ENCODE measurements at places on chromosomes 1 and 21. TPM values are rescaled to one million over a fixed set of nuclear protein-coding genes. Genes with fewer than 3 reads are reported as not detected.
A peak's percentile ranks its signal among the peaks of the same experiment; 100 is the strongest.

GRCh38 chr21:42080788-42081083, 9.6 kb downstream of the UMODL1 start:
- peaks cover 4% of the 10 kb centered on the region for H3K27me3 ChIP-seq
- no peaks in the 10 kb centered on the region for H3K4me1 ChIP-seq
- H3K4me3 ChIP-seq = no peak overlapping the region
- H3K27ac ChIP-seq = no peak overlapping the region
- no peaks in the 10 kb centered on the region for H3K36me3 ChIP-seq
- peak; percentile 78 for DNase-seq

- H3K4me3 ChIP-seq = no peak overlapping the region
- H3K27ac ChIP-seq = no peak overlapping the region
- no peaks in the 10 kb centered on the region for H3K36me3 ChIP-seq
- no peak for DNase-seq
- no peaks in the 10 kb centered on the region for H3K27me3 ChIP-seq
These were observed 21.0 kb downstream of the KCNAB2 start for GRCh38 chr1:6066680-6067079.

DNA sequence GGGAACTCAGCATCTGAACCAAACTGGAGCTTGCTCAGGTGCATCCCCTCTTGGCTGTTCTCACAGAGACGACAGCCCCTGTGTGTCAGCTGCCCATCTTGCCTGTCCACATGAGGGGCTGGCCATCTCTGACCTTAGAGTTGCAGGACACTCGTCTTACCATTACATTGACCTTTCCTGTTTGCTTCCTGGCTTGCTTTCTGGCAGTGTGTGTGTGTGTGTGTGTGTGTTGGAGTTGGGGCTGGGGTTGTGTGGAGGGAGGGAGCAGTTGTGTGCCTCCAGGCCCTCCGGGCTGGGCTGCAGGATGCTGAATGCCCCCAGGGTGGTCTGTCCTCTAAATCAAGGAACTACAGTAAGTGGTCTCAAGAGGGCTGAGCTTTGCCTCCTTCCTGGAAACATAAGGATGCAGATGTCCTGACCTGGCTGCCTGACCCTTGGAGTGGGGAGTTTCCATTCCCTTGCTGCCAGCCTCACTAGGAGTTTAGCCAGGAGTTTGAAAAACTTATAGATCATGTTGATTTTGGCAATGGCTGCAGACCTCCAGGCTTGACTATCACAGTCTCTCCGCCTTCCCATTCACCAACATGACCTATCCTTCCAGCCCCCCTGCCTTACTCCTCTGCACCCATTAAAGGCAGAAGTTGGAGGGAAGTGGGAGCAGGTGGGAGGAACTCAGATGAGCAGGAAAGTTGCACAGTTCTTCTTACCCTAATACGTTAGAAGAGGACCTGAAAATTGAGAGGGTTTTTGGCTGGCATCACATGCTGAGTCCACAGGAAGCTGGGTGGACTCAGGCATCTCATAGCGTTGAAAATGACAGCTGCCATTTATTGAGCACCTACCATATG, 19.0 kb downstream of the RASSF5 start:
- H3K4me1 ChIP-seq = no peaks in the 10 kb centered on the region
- peak; percentile 16 for DNase-seq
- no peaks in the 10 kb centered on the region for H3K36me3 ChIP-seq
- no peak overlapping the region for H3K27ac ChIP-seq

GRCh38 chr1:63635681-63636080, 42.5 kb downstream of the PGM1 start:
- H3K27me3 ChIP-seq = no peaks in the 10 kb centered on the region
- H3K4me1 ChIP-seq = no peaks in the 10 kb centered on the region
- no peak overlapping the region for H3K4me3 ChIP-seq
- no peak overlapping the region for H3K27ac ChIP-seq

KRTAP21-3 gene
- total RNA-seq = not detected

SYCP1 gene
- not detected for total RNA-seq

- H3K27me3 ChIP-seq = no peaks in the 10 kb centered on the region
- DNase-seq = peak; percentile 91
- peaks cover 4% of the 10 kb centered on the region for H3K4me1 ChIP-seq
These were observed 6.0 kb downstream of the FCRLB start for GRCh38 chr1:161727256-161727924.

GRCh38 chr1:31924839-31925238, 13.3 kb downstream of the PTP4A2 start:
- no peak overlapping the region for H3K4me3 ChIP-seq
- no peak for DNase-seq
- no peak overlapping the region for H3K27ac ChIP-seq
- no peaks in the 10 kb centered on the region for H3K27me3 ChIP-seq

GRCh38 chr1:212035835-212036605, 472 bp downstream of the DTL start:
- no peaks in the 10 kb centered on the region for H3K27me3 ChIP-seq
- H3K4me1 ChIP-seq = peaks cover 7% of the 10 kb centered on the region
- H3K4me3 ChIP-seq = peak overlapping the region; percentile 79
- H3K36me3 ChIP-seq = no peaks in the 10 kb centered on the region
- peak overlapping the region; percentile 88 for H3K27ac ChIP-seq
- DNase-seq = no peak

PRDM2 gene
- total RNA-seq = 7.2 TPM

GRCh38 chr1:177333936-177334595, 163.3 kb downstream of the BRINP2 start:
- H3K27ac ChIP-seq = no peak overlapping the region
- no peaks in the 10 kb centered on the region for H3K27me3 ChIP-seq
- H3K4me3 ChIP-seq = no peak overlapping the region
- DNase-seq = peak; percentile 6

GRCh38 chr1:221543529-221544120, 198.3 kb downstream of the DUSP10 start:
- H3K4me3 ChIP-seq = no peak overlapping the region
- H3K36me3 ChIP-seq = no peaks in the 10 kb centered on the region
- H3K4me1 ChIP-seq = no peaks in the 10 kb centered on the region
- no peaks in the 10 kb centered on the region for H3K27me3 ChIP-seq
- H3K27ac ChIP-seq = no peak overlapping the region
- peak; percentile 72 for DNase-seq

TXNIP gene
- 773 TPM for total RNA-seq

DNA sequence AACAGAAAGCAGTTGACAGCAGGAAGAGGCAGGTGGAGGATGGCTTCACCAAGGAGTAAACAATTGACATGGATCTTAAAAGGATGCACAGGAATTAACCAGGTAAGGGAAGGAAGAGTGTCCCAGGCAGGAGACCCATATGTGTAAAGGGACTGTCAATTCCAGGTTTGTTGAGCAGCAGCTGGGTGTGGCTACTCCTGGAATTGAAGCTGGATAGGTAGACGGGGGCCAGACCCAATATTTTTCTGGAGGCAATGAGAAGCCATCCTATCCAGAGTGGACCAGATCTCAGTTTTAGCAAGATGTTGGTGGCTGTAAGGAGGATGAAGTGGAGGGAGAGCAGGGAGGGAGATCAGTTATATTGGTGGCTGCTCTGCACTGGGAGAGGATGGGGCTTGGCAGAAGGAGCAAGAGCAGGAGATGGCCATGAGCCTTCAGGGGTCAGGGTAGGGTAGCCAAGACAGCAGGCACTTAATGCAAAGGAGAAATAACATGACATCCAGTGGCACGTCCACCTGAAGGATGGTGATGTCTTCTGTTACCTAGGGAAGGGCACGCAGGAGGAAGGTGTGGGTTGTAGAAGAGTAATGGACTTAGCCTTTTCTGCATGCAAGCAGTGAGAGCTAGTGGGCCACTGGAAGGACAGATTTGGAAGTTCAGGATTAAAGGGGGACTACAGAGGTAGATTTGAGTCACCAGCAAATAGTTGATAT, 146.7 kb upstream of the HMGB4 start:
- DNase-seq = no peak
- H3K4me1 ChIP-seq = no peaks in the 10 kb centered on the region
- no peak overlapping the region for H3K4me3 ChIP-seq
- H3K27ac ChIP-seq = no peak overlapping the region

- H3K27ac ChIP-seq = peak within 1 kb of the TSS; percentile 96
- H3K36me3 ChIP-seq = no peaks in the 10 kb centered on the region
- H3K27me3 ChIP-seq = no peaks in the 10 kb centered on the region
- peak; percentile 73 for DNase-seq
These were observed at the start of gene TTLL7 for GRCh38 chr1:83998498-83999315. TTLL7 (minus strand) TSS chr1:83999132; CDS start chr1:83952211, 46,921 bp downstream.

TCHHL1 gene
- not detected for total RNA-seq

DNA sequence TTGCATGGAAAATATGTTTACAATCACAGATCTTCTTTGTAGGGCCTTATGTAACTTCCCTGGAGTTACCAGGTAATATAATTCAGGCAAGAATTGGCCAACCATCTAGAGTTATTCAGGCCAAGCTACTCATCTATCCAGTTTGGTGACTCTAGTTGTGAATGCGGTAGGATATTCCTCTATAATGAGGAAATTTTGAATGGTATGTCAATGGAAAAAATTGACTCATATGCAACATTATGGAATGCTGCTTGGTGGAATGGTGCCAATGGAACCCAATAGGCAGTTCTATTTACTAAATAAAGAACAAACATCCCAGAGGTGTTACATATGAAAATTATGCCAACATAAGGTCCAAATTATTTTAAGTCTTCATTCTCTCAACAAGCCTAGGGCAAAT, 5.6 kb upstream of the TNFSF18 start:
- no peaks in the 10 kb centered on the region for H3K27me3 ChIP-seq
- H3K4me1 ChIP-seq = peaks cover 2% of the 10 kb centered on the region
- no peaks in the 10 kb centered on the region for H3K36me3 ChIP-seq
- H3K4me3 ChIP-seq = no peak overlapping the region

DNA sequence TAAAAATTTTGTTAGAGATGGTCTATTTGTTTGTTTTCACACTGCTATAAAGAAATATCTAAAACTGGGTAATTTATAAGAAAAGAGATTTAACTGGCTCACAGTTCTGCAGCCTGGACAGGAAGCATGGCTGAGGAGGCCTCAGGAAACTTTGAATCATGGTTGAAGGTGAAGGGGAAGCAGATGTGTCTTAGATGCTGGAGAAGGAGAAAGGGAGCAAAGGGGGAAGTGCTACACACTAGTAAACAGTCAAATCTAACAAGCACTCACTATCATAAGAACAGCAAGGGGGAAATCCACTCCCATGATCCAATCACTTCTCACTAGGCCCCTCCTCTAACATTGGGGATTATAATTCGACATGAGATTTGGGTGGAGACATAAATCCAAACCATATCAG, 76.8 kb upstream of the COL24A1 start:
- H3K4me1 ChIP-seq = no peaks in the 10 kb centered on the region
- H3K36me3 ChIP-seq = no peaks in the 10 kb centered on the region
- H3K27me3 ChIP-seq = no peaks in the 10 kb centered on the region
- H3K27ac ChIP-seq = no peak overlapping the region

GRCh38 chr1:162213281-162213912, 143.9 kb downstream of the NOS1AP start:
- H3K27me3 ChIP-seq = peaks cover 2% of the 10 kb centered on the region
- peak; percentile 56 for DNase-seq
- no peaks in the 10 kb centered on the region for H3K4me1 ChIP-seq
- no peak overlapping the region for H3K4me3 ChIP-seq

- H3K27ac ChIP-seq = peak overlapping the region; percentile 48
- no peaks in the 10 kb centered on the region for H3K36me3 ChIP-seq
- H3K4me3 ChIP-seq = no peak overlapping the region
- H3K27me3 ChIP-seq = no peaks in the 10 kb centered on the region
- peaks cover 8% of the 10 kb centered on the region for H3K4me1 ChIP-seq
These were observed 20.2 kb downstream of the B3GALT5 start for GRCh38 chr21:39632796-39633442.

UBE2U gene
- not detected for total RNA-seq

C1orf53 gene
- total RNA-seq = 3.0 TPM

ARHGEF10L gene
- total RNA-seq = 13.1 TPM

FCRL3 gene
- total RNA-seq = not detected

All from fibroblast of lung (primary cell).